ENCODE measurements at places on chromosomes 12 and 14.

DNA sequence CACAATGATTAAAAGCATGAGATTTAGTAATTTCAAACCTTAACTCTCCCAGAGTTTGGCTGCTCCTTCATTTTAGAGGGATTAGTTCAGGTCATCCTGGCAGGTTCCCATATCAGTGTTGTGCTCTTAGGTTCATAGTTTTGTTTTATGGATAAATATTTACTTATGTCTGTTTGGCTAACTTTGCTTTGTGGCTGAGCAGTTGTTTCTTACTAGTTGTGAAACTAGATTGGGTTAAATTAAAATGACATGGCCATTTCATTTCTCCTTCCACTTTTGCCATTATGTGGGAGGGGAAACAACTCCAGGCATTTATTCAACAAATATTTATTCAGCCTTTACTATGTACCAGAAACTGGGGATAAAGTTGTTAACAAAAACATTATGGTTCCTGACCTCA, 158.8 kb downstream of the TMTC3 start:
- no peak for DNase-seq

DNA sequence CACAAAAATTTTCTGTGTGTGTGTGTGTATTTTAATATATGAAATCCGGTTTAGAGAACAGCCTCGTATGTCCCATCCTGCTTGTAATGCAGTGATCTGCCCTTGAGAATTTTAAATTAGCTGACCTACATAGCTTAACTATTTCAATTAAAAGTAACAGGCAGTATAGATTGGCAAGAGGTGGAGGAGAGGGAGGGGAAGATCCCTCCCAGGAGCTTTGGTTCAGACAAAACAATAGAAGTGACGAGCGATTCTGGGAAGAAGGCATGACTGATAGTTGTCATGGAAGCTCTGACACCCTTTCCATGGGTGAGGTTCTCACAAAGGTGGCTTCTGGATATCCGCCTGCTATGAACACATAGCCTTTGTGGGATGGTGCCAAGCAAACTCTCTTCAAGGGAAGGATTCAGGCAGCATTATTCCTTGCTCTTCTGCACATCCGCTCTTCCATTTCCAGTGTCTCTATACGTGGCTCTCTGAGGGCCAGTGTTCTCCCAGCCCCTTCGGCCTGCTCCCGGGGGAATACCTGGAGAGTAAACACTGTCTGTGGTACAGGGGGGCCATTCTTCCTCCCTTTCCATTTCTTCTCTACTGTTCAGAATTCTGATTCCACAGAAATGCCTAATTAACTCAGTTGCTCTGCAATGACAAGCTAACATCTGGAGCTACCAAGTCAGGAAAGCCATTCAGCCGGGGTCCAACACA, 182.0 kb downstream of the CACNA1C start:
- no peak for DNase-seq

GRCh38 chr14:68147303-68147702, 327.7 kb downstream of the RAD51B start:
- no peak for DNase-seq

GRCh38 chr12:120292411-120292660, 633 bp upstream of the RNU4-2 start:
- DNase-seq, result peak; percentile 53

DNA sequence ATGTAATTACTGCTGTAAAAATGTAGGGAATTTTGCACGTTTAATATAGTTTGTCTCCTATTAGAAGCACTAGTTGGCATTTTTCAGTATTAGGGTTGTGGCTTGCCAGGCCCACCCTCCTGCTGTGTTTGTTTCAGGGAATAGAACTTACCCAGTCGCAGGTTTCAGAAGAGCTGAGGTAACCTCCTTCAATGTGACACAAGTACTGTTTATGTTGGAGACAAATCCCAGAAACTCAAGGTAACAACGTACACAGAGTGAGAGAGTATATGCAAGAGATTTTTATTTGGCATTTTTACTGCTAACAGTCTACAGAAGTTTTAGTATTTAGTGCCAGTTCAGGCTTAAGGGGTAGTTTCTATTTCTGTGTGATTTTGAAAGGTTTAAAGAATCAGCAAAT, 284.3 kb downstream of the RAD51B start:
- no peak for DNase-seq

DNA sequence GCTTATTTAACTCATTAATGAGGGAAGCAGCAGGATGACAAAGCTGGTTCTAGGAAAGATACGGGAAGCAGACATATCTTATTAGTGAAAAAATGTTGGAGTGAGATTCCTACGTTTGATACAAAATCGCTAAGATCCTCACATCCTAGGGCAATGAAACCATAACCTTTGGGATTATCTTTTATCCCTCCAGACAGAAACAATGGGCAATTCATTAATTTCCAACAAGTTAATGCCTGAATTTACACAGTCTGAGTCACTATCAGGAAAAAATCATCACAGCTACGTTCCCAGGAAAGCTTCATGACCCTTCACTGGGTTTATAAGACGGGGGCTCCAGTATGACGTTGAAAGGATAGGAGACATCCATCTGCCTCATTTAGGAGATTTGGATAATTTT, 45.0 kb downstream of the SLC24A4 start:
- no peak for DNase-seq

DNA sequence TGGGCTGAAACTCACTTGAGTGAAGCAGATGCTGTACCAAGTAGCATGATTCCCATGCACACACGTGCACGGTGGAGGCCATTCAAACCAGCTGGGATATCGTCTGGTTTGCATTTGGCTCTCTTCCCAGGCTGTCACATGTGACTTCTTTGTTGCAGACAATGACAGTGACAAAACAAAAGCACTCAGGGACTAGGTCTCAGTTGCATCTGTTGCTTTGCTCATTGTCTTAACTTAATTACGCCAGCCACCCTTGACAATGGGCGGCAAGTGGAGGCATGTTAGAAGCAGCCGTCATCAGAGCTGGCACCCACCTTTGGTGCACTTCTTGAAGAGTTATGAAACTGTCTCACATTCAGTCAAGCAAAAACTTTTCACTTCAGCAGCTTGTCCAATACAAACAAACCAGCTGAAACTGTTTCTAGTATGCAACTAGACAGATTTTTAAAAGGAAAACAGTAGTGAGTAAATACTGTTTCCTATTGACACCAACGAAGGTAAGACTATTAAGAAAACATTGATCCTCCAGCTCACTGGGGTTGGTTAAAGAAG, 74.3 kb downstream of the IGF1 start:
- no peak for DNase-seq

Measured in activated CD4-positive, alpha-beta T cell treated with anti-CD3 and anti-CD28 coated beads for 48 hours (primary cell).